GM04504 (cell line): ENCODE measurements at places on chromosomes 7 and 10.
A peak's percentile ranks its signal among the peaks of the same experiment; 100 is the strongest.

GRCh38 chr10:27019827-27020226 lies 80.5 kb downstream of the ANKRD26 start:
- no peak for DNase-seq

DNA sequence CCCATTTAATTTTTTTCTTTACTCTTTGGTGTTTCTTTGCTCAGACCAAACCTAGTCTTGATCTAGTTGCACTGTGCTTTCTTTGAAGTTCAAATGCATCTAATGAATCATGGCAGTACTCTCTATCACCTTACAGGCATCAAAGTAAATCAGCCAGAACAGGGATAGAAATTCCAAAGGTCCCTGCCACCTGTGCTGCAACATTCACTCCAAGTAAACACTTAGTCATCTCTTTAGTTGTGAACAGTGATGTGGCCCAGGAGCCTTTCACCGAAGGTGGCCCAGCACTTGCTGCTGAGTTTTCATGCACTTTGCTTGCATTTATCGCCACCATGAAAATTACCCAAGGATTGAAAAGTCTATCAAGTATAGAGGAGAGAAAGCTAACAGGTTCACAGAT lies 314.1 kb upstream of the ETV1 start:
- no peak for DNase-seq

DNA sequence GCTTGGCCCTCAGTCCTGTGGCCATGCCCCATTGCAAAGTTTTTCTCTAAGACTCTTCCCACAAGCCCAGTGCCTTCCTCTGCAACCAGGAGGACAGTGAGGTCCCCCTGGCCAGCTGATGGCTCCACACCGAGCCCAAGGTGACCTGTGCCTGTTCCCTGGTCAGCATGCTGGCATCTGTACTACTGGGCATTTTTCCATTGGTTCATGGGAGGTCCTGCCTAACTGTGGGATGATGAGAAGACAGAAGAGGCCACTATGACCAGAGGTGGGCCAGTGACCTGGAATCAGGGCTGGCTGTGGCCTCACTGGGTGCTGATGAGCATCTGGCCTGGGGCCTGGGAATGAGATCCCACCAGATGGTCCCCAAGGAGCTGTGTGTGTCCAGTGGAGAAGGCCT lies 20.2 kb downstream of the CALML3 start:
- no peak for DNase-seq

DNA sequence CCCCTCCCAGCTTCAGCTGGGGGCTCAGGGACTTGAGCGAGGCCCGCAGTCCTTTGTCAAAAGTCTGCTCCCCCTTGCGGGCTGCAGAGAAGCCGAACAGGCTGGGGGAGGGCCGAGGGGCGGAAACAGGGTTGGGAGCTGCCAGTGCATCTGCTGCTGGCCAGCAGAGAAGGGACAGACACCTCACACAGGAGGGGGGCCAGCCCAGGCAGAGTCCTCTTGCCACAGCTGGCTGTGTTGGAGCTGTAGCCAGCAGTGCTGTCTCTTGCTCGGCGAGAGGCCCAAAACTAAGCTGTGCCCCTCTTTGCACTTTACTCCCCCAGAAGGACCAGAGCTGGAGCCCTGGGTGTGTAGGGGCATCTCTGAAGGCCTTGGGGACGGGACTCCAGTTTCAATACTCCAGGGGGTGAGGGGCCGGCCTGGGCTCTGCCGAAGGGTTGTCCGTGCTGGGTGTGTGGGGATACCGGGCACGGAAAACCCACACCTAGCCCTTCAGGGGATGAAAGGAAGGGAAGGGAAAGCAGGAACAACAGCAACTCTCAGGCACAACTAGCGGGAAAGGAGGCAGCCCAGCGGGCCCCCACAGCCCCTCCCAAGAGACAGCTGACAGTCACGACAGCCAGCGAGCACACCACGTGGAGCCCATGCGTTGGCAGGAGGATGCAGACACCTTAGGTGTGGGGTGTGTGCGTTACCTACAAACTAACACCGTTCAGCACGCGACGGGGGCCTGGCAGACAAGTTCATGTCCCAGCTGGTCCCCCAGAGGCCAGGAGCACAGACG lies 17.8 kb downstream of the YKT6 start:
- no peak for DNase-seq

DNA sequence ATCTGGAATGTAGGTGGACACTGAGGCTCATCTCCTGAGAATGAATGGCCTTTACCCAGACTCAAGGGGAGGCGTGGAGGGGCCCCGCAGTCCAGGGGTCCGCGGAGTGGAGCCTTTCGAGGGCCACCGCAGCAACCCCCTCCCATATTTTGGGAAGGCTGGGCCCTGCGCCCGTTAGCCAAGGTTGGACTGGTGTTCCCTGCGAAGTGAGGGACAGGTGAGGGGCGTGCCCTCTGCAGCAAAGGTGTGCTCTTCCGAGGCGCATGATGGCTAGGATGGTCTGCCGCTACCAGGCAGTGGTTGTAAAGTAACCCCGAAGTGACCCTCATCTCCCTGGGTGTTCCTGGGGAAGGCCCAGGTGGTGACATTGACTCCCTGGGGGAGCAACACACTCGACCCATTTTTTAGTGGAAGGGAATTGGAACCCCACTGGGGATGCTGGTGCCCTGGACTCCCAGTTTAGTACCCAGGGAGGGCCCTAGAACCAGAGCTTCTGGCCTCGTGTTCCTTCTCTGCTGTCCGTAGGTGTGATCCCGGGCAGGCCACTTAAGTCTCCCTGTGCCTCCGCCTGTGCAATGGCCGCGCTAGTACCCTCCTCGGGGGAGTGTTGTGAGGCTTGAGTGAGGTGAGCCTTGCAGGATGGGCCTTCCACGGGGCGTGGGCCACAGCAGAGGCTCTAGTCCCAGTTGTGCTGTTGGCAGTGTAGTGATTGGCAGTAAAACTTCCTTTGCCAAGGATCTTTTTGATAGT lies 779 bp downstream of the FAM241B start:
- no peak for DNase-seq

- DNase-seq, result no peak
Measured at GRCh38 chr10:623014-623413, 66.5 kb downstream of the DIP2C start.

GRCh38 chr7:50552921-50553320 lies 12.3 kb downstream of the DDC start:
- peak; percentile 13 for DNase-seq

DNA sequence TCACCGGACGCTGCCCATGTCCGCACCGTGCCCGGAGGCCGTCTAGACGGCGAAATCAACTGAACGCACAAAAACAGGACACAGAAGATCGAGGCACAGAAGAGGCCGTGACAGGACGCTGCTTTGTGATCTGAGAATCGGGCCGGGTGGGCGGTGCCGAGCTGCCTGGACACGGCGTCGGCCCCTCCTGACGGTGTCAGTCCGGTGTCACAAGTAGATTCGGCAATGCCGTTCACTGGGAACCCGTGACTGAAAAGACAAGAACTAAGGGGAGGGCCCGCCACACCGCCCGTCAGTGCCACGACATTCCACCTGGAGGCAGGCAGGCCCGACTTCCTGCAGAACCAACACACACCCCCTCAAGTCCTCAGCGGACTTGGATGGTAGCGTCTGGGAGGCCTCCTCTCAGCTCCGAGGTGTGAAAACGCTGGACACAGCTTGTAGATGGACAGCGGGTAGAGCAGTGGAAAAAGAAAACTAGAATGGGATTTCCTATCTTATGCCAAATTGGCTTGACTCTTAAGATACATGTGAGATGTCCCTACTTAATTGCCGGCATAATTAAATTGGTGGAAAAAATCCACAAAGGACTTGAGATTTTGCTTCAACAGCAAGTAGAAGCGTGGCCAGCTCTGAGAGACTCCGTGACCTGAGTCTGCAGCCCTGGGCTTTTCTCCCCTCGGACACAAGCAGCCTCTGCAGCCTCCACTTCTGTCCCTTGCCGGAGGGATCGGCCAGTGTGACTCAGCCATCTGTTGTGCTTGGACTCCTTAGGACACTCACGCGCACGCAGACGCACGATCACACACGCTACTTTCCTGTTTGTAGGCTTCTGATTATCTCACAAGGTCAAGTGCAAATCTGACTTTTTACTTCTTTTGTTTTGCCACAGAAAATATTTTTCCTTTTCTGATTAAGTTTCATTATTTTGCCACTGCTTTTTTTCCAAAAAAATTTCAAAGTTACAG lies 269.0 kb downstream of the DIP2C start:
- no peak for DNase-seq

GRCh38 chr10:72588266-72588665 lies 37.6 kb downstream of the MICU1 start:
- no peak for DNase-seq

DNA sequence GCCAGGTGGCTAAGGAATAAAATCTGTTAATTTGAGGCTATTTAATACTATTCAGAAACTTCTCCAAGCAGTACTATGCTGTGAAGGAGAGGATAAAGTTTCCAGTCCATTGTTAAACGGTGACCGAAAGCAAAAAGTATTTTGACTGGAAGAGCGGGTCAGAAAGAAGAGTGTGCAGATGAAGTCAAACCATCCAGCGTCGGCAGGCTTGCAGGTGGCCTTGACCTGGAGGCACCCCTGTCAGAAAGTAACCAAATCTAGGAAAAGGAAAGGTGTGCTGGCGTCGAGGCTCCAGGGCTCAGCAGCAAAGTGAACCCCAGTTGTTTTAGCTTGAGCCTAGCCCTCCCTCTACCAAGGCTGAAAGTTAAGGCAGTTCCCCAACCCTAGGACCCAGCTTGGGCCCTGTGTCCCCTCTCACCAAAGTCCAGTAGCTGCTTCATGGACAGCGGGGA lies 544 bp downstream of the PDK4 start:
- no peak for DNase-seq

- no peak for DNase-seq
Measured at GRCh38 chr7:140640727-140641523, at the start of gene DENND2A. Gene DENND2A, minus strand, starts transcription at chr7:140640813. Its CDS starts 38,416 bp downstream, at chr7:140602397.

DNA sequence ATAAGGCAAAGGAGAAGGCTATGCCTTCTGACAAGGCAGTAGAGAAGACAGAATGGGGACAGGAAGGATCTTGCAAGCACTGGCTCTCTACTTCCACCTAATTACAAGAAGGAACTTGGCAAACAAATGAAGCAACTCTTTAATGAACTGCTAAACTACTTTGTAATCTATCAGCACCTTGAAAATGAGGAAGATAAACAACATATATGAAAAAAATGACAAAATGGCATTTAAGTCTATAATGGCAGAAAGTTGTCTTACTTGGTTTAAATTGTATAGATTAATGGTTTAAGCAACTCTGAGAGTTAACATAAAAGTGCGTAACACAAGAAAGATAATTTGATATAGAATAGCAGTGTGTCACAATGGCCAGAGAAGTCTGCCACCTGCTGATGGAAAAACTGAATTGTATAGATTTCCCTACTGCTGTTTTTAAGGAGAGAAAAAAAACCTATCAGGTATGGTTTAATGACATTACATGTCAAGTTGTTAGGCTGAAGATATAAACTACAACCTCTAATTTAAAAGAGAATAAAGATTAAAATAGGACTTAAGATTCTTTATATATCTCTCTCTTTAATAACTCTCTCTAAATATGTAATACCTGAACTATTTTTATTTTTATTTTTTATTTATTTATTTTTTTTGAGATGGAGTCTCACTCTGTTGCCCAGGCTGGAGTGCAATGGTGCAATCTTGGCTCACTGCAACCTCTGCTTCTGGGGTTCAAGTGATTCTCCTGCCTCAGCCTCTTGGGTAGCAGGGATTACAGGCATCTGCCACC lies 11.8 kb downstream of the NT5C3A start:
- no peak for DNase-seq

GRCh38 chr10:52474265-52474664 lies 160.2 kb downstream of the DKK1 start:
- no peak for DNase-seq

DNA sequence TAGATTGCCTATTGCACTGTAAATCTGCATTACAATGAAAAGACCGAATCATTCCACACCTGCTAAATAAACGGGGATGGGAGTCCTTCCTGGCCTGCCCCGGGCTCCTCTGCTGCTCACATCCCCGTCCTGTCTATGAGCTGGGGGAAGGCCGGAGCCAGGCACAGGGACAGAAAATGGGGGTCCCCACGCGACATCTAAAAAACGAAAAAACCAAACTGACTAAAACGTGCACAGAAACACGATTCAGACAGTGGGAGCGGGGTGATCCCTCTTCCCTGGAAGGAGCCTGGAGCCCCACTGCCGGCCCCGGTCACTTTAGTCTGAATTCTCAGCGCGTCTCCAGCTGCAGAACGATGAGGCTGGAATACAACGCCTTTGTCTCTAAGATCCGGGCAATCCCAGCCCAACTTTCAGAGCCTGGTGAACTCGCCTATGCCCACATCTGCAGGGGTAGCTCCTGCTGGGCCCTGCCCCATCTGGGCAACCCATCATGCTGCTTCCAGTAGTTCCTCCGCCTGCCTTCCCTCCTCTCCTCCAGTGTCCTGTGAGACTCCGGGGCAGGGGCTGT lies 78.0 kb downstream of the ADARB2 start:
- DNase-seq, result no peak
